ENCODE measurements at places on chromosomes 4 and X.

DNA sequence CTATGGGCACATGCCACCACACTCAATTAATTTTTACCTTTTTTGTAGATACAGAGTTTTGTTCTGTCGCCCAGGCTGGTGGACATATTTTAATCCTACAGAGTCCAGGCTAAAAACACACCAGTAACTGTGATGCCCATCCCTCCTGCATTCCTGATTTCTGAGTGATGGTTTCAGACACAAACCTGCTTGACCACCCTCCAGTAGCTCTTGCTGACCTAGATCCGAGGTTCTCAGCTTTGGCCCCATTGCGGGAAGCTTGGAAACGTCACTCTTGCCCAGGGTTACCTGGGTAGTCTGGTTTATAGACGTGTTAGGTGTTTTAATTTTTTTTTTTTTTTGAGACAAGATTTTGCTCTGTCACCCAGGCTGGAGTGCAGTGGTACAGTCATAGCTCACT is 7.5 kb downstream of the CD99 start:
- DNase-seq: no peak

- no peak for DNase-seq
These were observed 115.2 kb upstream of the TBC1D9 start for GRCh38 chr4:140871368-140871767.

DNA sequence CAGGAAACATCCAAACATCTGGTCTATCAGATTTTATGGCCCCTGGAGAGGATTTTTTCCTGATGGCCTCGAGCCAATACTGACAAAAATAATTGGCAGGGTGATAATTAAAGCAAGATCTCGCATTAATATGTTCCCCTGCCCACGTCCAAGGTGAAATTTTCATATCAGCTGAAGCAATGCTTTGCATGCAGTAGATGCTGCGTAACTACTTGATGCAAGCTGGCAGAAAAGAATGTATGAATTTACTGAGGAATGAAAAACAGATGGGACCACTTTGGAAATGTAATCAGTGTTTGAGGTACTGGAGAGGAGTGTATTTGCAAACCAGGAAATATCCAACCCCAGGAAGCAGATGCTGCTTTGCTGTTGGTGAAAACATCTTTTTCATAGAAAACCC is 36.8 kb upstream of the REST start:
- DNase-seq: no peak

DNA sequence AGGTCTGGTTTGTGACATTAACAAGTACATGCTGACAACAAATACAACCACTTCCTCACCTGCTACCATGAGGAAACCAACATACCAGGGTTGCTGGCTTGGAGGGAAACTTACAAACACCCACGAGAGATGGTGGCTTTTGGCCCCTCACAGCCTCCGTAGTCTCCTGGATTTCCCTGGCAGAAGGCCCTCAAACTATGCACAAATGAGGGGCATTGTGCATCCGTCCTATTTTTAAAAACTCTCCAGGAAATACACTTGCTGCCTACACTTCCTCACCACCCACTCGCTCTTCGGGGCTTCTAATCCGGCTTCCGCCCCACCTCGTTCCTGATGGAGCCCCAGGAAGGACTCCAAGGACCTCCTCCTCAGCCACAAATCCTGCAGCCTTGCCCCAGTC is 355.0 kb upstream of the GATB start:
- DNase-seq: no peak

GRCh38 chr4:100952590-100952989 is 394.7 kb downstream of the PPP3CA start:
- no peak for DNase-seq

DNA sequence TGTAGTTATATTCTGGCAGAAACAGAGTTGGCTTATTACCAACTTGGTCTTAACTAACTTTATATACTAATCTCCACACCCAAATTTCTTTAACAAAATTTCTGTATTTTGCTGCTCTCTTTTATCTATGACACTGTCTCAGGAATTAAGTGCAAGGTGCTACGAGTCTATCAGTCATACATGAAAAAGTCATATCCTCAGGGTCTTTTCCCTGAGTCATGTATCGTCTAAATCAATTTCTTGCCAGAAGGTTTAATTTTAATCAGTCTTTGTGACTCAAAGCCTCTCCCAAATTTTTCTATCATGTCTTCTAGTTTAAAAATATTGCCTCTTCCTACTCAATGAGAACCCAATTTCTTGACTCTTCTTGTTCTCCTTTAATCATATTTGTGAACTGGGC is 1803.6 kb upstream of the PCDH7 start:
- DNase-seq: no peak

- no peak for DNase-seq
These were observed 27.6 kb downstream of the CTBP1 start for GRCh38 chr4:1221155-1221870.

DNA sequence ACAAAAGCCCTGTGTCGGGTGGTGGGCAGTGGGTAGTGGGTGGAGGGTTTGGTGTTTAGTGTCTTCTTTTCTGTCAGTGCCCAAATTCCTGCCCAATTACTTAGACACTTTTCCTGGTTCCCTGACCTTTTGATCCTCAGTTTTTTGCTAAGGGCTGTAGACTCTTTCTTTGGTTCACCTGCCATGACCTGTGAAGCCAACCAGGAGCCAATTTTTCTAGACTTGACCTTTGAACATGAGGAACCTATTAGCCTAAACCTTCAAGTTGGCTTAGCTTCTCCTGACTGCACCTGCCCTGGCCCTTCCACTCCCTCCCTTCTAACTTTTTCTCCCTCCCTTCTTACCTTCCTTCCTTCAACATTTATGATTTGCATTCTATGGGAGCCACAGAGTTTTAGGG is 94.5 kb downstream of the MID1IP1 start:
- DNase-seq: no peak

DNA sequence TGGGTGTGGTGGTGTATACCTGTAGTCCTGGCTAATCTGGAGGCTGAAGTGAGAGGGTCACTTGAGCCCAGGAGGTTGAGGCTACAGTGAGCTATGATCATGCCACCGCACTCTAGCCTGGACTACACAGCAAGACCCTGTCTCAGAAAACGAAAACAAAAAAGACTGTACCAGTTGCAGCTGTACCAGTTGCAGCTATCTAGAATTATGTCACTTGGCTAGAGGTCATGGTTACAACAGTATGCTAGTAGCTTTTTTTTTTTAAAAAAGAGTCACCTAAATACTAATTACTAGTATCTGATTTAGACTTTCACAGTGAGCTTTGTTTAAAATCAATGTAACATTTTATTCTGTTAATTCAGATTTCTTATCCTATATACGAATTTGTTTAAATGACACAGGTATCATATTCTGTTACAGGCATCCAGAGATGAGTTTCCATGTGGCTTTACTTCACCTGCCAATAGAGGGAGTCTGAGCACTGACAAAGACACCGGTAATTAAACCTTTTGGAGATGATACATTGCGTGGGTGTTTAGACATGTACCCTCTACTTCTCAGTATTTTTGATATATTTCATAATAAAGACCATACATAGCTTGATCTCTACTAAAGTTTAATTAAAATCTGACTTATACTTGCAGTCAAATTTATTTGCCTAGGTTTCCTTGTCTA is 100.2 kb upstream of the IL13RA1 start:
- DNase-seq: no peak

GRCh38 chr4:181745933-181746625 is 497.1 kb upstream of the TENM3 start:
- no peak for DNase-seq

DNA sequence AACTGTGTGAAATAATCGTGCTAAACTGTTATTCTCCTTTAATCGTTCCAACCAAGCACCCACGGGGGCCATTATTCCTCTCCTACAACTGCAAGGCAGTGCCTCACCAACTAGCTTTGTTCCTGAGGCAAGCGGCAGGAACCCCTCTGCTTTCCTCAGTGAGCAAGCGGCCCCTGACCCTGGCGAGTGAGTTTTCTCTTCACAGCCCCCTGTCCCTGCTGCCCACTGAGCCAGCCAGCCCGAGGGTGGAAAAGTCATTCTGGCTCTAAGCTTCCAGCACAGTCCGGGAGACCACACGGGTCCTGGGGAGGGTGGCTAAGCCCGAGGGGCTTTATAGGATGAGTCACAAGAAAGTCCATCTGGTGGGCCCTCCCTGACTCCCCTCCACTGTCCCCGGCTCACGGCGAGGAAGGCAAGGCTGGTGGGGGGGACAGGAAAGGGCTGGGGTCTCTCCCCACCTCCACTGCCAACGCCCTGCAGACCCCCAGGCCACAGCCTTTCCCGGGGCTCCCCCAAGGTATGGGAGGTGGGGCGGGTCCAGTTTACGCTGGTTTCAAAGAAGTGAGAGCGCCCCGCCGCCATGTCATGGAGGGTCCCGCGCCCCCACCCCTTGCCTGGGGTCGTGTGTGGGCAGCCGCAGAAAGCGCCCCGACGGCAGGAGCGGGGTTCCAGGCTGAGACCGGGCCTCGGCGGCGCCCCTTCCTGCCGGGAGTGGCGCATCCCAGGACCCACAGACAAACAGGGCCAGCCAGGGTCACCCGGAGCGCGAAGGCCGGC is 45.0 kb downstream of the CPLX1 start:
- no peak for DNase-seq

GRCh38 chr4:115310641-115311040 is 197.2 kb upstream of the NDST4 start:
- no peak for DNase-seq

GRCh38 chr4:153276971-153277370 is 67.5 kb upstream of the MND1 start:
- DNase-seq: no peak

- no peak for DNase-seq
These were observed 205.8 kb upstream of the BOD1L1 start for GRCh38 chr4:13833171-13833804.

- DNase-seq: no peak
These were observed 11.5 kb upstream of the TLR1 start for GRCh38 chr4:38815885-38816782.

DNA sequence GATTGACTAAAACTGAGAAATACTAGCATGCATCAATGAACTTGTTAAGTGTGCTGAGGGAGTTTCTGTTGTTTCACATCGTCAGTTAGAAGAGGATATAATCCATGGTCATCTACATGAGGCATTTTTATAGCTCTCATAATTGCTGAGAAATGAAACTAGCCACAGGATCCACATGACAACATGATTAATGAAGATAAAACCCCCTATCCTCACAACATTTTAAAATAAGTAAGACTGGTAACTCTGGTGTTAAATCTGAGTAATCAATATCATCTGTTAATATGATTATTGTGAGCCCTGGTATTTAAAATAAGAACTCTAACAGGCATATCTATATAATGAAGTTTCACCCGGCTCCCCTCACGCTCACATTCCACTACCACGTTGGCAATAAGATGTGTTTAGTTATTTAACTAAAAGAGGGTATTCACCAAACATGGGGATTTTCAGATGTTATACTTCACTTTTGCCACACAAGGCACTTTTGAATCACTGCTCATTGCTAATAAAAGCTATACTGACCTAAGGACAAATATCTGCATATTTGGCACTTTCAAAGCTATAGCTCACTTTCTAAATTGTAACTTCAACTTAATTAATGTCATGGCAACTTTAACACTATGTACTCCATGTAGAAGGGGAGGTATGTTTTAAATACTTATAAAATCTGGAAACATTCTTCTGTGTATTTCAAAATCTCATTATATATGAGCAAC is 6.7 kb downstream of the UNC5C start:
- DNase-seq: no peak

GRCh38 chrX:16828124-16828908 is 41.8 kb downstream of the RBBP7 start:
- DNase-seq: no peak

DNA sequence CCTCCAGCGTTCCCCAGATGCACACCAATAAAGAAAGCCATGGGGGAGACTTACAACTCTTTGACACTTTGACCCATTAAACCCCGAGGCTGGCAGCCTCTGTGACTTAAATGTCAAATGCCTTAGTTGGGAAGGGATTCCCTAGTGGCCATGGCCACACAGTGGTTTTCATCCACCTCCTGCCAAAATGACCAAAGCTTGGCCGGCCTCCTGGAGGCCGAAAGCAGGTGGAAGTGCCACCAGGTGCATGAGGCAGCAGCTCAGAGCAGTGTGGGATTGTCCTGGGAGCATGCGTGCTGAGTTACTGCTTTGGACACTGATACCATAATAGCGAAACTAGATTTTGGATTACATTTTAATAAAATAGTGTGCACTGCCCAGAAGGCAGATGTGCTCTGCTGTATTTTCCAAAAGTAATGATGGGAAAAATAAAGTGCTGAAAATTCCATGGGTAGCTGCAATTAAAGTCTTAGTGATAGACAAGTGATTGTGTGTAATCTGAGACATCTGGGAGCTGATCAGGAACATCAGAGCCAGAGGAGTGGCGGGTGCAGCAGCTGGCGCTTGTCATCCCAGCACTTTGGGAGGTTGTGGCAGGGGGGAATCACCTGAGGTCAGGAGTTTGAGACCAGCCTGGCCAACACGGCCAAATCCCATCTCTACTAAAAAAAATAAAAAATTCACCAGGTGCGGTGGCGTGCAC is 39.8 kb upstream of the TADA2B start:
- no peak for DNase-seq

DNA sequence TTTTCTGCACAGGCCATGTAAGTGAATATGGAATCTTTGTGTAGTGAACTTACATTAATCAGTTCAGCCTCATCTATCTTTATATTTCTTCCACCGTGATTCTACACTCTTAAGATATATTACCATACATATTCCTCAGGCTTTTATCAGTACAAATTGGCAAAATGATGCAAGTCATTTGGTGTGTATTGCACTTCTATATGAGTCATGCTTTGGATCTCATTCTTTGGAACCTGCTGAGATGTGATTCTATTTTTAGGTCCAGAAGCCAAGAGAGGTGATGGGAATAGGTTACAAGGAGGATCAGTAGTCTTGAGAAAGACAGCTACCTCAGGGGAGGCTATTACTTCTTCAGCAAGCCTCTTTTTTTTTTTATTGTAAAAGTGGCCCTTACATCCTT is 204.4 kb downstream of the ZNF330 start:
- no peak for DNase-seq

DNA sequence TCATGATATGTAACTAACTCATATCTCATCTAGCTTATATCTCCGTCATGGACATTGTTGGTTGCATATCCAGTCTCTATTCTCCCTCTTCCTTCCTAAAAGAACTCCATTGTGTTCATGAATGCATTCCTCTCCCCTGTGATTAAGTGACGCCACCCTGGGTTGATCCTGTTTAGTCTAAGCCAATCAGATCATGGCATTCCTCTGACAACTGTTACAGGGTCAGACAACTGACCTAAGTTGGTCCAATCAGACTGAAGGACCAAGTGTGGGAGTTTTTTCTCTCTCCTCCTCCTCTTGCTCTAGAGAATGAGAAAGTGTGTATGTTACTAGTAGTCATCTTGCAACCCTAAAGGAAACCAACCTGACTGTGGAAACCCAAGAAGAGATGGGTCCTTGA is 3.6 kb downstream of the APOO start:
- no peak for DNase-seq

DNA sequence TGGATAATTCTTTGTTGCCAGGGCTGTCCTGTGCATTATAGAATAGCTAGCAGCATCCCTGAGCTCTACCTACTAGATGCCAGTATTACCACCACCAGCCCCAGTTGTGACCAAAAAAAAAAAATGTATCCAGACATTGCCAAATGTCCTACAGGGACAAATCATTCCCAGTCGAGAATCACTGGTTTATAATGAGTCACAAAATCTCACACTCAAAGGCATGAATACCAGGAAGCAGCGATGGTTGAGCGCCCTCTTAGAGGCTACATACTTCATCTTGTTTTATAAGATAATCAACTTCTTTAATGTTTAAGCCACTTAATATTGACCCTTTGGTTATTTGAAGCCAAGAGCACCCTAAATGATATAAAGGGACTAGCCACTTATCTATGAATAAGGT is 297.3 kb downstream of the DHX15 start:
- DNase-seq: no peak
